ENCODE measurements at places on chromosomes 6 and 20.

GRCh38 chr20:62461834-62462233 lies 14.0 kb downstream of the GATA5 start:
- DNase-seq = no peak

GRCh38 chr6:7939864-7940228 lies 29.3 kb upstream of the TXNDC5 start:
- no peak for DNase-seq

- no peak for DNase-seq
Observed at GRCh38 chr20:62540504-62540903, 64.7 kb upstream of the GATA5 start.

DNA sequence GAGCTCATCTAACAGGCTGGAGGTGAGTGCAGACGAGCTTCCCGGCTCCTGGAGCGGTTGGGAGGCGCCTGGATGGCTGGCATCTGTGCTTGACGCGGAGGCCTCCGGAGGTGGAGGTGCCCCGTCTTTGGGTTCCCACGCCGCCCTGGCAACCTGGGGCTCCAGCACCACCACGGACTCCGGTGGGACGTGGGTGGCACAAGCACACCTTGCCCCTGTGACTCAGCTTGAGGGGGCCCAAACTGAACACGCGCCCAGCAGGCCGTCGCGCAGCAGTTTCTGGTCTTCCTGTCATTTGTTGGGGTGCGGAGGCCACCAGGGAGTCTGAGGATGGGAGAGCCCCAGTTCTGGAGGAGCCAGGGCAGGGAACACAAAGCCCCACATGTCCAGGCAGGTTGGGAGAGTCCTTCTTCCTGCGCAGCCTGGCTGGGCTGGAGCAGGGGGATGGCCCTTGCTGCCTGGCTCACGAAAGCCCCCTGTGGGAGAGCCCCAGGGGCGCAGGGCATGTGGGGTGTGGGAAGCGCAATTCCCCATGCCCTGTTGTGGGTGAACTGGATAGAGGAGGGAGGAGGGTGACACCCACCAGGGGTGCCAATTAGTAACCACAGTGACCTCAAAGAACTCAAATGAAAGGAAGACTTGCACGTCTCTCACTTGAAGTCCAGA lies 1378.6 kb upstream of the DEFB115 start:
- DNase-seq = no peak

DNA sequence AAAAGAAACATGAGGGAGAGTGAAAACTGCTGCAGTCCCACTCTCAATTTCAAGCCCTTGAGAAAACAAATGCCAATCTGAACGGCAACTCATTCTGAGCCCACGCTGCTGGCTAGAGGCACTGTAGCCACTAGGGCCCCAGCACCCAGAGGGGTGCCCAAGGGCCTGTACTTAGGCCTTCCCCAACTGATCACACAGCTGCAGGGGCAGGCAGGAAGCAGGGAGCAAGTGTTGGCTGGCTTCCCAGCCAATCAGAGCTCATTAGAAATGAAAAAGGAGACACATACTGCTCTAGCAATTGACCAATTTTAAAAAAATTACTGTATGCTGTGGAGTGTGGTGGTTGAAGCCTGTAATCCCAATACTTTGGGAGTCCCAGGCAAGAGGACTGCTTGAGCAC lies 3.7 kb upstream of the BEND3 start:
- no peak for DNase-seq

DNA sequence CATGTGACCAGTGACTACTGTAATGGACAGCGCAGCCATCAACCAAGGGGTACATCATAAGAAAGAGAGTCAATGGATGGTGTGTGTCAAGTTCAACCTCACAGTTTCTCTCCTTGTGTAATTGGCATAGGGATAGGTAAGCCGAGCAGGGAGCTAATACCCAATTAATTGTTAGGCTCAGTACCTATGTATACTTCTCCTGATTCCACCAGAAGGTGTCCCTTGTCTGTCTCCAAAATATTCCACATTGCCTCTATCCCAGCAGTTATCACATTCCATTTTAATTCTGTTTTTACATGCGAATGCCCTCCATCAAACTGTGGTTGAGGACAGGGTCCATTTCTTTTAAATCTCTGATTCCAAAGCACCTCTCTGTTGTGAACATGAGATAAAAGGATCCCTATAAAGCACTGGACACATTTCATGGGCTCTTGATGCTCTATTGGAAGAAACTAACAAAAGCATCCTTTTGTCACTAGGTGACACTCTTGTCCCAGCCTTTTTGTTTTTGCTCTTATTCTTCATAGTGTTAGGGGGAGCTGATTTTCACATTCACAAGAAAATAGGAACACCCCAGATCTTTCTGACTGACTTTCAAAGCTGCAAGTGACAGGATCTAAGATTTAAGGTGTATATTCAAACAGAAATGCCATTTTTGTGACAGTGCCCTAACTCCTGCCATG lies 38.9 kb downstream of the FBXO9 start:
- no peak for DNase-seq

GRCh38 chr6:18263418-18264218 lies 712 bp downstream of the DEK start:
- DNase-seq = no peak

- DNase-seq = no peak
Observed at GRCh38 chr6:107972413-107973096, 14.5 kb upstream of the SEC63 start.

DNA sequence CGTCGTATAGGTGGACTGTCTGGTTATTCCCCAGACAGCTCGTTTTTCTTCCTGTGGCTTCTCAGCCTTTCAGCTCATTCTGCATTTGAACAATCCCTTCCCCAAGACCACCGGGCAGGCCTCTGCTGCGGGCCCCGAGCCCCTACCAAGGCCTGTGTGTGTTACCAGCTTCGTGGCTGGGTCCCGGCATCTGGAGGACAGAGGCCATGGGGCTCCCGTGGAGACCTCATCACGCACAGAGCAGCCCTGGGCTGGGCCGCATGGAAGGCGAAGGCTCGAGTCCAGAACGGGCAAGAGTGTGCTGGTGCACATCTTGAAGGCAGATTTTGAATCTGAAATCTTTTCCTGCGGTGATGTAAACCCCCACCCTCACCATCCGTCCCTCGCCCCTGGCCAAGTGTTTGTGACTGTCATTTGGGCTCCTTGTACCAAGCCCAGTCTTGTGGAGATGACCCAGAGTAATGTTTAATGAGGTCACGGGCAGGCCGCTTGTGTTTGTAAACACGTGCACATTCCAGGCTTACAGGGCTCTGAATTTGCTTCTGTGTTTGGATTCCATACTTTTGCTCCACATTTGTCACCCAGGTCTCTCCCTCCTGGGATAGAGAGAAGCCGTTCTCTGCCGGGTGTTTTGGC lies 119.6 kb downstream of the CDH4 start:
- DNase-seq = no peak

- DNase-seq = no peak
Observed at GRCh38 chr20:39016041-39016440, 53.9 kb downstream of the DHX35 start.

DNA sequence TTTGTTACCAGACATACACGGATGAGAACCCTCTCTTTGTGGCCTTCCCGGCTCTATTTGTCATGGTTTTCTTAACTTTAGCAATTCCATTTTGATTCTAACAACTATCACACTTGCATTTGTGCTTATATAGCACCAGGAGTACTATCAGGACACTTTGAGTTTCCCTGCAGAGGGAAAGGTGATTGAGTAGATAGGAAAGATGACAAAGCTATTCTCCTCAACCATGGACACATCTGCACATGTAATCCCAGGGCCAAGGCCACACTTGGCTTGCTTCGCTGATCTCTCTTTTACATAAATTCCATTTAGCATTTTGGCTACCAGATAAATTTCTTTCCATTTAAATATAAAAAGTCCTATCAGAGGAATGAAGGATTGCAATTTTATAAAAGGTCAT lies 23.3 kb upstream of the CFAP206 start:
- no peak for DNase-seq

- peak; percentile 49 for DNase-seq
Observed at GRCh38 chr6:25280344-25281074, 1.3 kb downstream of the CARMIL1 start.

GRCh38 chr6:115733426-115733825 lies 327.3 kb downstream of the FRK start:
- DNase-seq = no peak

GRCh38 chr6:14656649-14657048 lies 539.1 kb downstream of the CD83 start:
- DNase-seq = no peak

- DNase-seq = no peak
Observed at GRCh38 chr6:105920071-105920470, 166.1 kb upstream of the PRDM1 start.

DNA sequence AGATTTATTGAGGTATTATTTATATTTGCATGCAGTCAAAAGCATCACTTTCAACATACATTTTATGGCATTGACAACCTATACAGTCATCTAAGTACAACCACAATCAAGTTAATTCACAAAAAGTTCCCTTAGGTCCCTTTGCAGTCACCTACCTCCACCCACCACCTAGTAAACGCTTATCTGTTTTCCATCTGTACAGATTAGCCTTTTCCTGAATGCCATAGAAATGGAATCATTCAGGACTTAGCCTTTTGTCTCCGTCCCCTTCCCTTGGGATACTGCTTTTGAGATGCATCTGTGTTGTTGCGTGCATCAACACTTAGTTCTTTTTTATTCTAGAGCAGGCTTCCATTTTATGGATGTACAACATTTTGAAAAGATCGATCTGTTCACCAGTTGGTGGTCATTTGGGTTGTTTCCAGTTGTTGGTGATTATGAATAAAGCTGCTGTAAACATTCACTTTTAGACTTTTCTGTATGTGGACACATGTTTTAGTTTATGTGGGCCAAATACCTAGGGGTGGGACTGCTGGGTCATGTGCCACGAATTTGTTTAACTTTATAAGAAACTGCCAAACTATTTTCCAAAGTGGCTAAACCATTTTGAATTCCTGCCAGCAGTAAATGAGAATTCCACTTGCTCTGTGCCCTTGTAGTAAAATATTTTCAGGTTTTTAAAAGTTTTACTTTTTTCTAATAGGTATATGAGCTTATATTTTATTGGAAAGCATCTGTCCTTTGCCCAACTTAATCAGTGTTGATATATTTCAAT lies 17.6 kb upstream of the IFNGR1 start:
- DNase-seq = no peak

GRCh38 chr20:38804682-38805501 lies 605 bp upstream of the PPP1R16B start:
- DNase-seq = peak; percentile 65

DNA sequence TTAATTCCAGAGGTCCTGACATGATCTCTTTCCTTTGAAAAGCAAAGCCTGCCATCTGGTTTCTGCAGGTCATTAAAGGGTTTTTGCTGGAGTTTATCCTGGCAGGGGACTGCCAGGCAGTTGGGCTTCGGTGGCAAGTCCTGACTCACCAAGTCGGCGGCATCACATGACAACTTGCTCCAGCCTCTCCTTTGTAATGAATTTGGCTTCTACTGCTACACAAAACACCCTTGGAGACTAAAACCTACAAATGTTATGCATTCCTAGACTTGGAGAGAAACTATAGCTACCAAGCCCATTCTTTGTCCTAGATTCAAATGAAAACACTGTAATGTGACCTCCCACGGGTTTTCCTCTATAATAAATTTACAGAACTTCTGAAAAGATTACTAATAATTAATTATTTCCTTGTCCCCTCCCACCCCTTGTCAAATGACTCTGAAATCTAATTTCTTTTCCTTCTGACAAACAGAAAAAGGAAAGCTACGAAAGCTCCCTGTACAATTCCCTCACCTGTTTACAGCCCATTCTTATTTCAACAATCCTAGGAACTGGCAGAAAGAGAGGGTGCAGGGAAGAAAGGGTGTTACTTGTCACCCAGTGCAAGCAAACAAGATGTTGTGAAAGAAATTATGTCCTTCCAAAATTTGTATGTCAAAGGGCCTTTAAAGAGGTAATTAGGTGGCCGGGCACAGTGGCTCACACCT lies 62.9 kb downstream of the QRSL1 start:
- no peak for DNase-seq

- DNase-seq = no peak
Observed at GRCh38 chr6:156801712-156802111, 24.5 kb downstream of the ARID1B start.

DNA sequence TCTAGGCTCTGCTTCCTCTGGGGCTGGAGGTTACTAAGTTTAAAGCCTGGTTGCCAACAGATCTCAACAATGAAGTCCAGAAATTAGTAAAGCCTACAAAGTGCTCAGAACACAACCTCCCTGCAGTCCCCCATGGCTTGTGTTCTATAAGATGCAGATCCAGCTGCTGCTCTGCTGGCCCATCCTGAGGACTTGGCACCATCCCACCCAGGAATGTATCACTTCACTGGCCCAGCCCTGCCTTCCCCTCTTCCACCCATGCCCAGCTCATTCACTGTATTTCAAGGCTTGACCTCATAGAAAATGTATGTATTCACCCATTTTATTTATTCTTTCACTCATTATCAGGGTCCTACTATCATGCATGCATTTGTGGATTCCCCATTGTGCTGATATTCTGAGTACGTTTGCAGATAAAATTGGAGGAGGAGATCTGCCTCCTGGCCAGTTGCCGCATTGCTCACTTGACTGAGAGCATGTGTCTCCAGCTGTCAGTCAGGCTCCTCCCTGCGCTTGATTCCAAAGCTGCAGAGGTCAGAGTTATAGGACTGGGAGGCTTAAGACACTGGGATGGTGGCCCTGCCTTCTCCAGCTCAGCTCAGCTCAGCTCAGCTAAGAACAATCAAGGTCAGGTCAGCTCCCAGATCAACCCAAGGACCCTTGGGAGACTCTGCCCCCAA lies 104.8 kb downstream of the MAFB start:
- no peak for DNase-seq

DNA sequence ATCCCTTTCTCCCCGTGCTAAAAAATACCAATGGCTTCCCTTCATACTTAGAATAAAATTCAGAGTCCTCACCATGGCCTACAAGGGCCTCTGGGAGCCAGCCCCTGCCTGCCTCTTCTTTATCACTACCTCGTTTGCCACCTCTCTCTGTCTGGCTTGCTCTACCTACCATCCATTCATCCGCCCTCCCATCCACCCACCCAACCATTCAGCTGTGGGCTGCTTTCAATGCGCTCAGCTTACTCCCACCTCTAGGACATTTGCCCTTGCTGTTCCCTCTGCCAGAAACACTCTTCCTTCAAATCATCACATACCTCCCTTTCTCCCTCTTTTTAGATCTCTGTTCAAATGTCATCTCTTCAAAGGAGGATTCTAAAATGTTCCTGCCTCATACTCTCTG lies 44.4 kb downstream of the PACSIN1 start:
- DNase-seq = no peak

DNA sequence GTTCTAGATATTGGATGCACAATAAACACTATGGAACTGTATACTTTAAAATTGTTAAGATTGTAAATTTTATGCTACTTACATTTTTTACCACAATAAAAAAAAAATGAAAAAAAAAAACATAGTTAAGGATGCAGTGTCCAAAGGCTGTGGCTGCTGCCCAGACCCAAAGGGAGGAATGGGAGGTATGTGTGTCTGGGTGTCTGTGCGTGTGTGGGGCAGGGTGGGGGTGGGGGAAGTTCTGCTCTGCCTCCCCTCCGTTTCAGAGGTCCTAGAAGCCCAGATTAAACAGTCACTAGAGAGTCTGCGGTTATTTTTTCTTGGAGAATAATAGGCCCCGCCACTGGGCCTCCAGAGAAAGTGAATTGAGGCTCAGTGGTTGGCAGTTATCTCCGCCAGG lies 136.4 kb upstream of the ARMC2 start:
- DNase-seq = no peak

All from GM10248 (cell line).